Upper lobe of right lung (tissue), 1 donor: ENCODE measurements at places on chromosomes 11 and 22. TPM values are rescaled to one million over a fixed set of nuclear protein-coding genes. Genes with fewer than 3 reads are reported as not detected.

Gene HEPN1
- total RNA-seq = not detected

Gene ZDHHC24
- total RNA-seq = 14.5 TPM

Gene NPTXR
- 6.3 TPM for total RNA-seq

Gene ASPHD2
- 1.2 TPM for total RNA-seq

Gene SIRT3
- total RNA-seq = 15.7 TPM

Gene SERPING1
- 490 TPM for total RNA-seq

Gene FAM180B
- not detected for total RNA-seq

Gene TTC17
- 94.4 TPM for total RNA-seq

- H3K27me3 ChIP-seq = no peaks in the 10 kb centered on the region
Measured at GRCh38 chr22:42693055-42693762, 27.5 kb downstream of the A4GALT start.

- no peak overlapping the region for H3K27ac ChIP-seq
- no peaks in the 10 kb centered on the region for H3K36me3 ChIP-seq
- DNase-seq = no peak
- H3K27me3 ChIP-seq = no peaks in the 10 kb centered on the region
- no peak overlapping the region for H3K4me3 ChIP-seq
- H3K4me1 ChIP-seq = no peaks in the 10 kb centered on the region
Measured at GRCh38 chr11:117435326-117435725, 107.7 kb downstream of the CEP164 start.

DNA sequence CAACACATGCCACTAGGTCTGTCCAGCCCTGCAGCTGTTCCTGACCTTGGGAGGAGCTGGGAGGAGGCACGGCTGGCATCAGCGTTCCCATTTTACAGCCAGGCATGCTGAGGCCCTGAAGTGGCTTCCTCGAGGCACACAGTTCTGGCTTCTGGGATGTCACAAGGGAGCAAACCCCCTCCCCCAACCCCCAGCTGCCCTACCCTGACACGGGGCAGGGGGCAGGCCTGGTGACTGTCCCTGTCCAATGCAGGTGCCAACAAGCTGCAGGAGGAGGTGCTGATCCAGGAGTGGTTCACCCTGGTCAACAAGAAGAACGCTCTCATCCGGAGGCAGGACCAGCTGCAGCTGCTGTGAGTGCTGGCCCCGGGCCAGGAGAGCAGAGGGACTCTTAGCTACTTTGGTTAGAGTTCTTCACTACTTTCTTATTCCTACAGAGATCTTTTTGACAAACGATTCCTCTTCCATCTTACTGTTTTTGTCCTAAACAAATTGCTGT is 5.3 kb downstream of the KCNK7 start:
- H3K4me3 ChIP-seq = no peak overlapping the region
- no peak for DNase-seq
- no peaks in the 10 kb centered on the region for H3K27me3 ChIP-seq

Gene PATE4
- not detected for total RNA-seq

DNA sequence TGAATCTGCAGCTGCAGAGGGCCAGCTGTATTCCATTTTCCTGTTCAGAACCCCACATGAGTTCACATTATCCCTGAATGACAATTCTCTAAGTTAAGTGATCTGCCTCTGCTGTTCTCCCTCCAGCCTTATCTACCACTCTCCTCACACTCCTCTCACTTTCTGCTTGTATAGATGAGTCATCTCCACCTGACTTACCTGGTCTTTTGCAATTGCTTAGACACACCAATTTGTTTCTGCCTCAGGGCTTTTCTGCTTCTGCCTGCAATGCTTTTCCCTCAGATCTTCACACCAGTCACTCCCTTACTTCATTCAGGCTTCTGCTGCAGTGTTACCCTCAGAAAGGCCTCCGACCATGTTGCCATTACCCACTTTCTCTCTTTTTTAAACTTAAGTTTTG is 118.1 kb downstream of the ATM start:
- H3K27ac ChIP-seq = no peak overlapping the region
- no peaks in the 10 kb centered on the region for H3K27me3 ChIP-seq
- no peak for DNase-seq
- H3K4me3 ChIP-seq = no peak overlapping the region
- no peaks in the 10 kb centered on the region for H3K4me1 ChIP-seq
- peaks cover 18% of the 10 kb centered on the region for H3K36me3 ChIP-seq

Gene APOBEC3A
- 9.0 TPM for total RNA-seq

GRCh38 chr11:67288452-67289225 is 464 bp upstream of the ANKRD13D start:
- peak overlapping the region; percentile 85 for H3K4me3 ChIP-seq
- peaks cover 55% of the 10 kb centered on the region for H3K36me3 ChIP-seq
- peaks cover 53% of the 10 kb centered on the region for H3K4me1 ChIP-seq
- H3K27me3 ChIP-seq = no peaks in the 10 kb centered on the region
- peak overlapping the region; percentile 96 for H3K27ac ChIP-seq
- peak; percentile 96 for DNase-seq

- no peaks in the 10 kb centered on the region for H3K36me3 ChIP-seq
- DNase-seq = no peak
- peaks cover 22% of the 10 kb centered on the region for H3K4me1 ChIP-seq
- H3K4me3 ChIP-seq = no peak overlapping the region
Measured at GRCh38 chr11:35363246-35363801, 56.0 kb downstream of the SLC1A2 start.

DNA sequence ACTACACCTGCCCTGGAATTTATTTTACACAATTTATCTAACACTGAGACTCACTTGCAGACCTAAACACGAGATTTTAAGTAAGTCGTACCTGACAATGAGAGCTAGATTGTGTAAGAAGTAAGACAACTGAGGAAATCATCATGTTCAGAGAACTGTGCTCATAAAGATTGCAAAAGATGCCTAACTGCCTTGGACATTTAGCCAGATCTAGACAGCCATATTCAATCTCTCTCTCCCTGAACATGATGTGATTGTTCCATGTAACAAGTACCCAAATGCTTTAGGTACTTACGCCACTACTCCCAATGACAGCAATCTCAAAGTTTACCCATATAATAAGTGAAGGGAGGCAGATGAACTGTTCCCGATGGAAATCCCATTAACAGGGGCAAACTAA is 209.8 kb upstream of the PITPNB start:
- H3K4me3 ChIP-seq = no peak overlapping the region
- no peaks in the 10 kb centered on the region for H3K27me3 ChIP-seq
- no peaks in the 10 kb centered on the region for H3K36me3 ChIP-seq
- peak overlapping the region; percentile 39 for H3K27ac ChIP-seq
- no peaks in the 10 kb centered on the region for H3K4me1 ChIP-seq
- DNase-seq = no peak

GRCh38 chr22:35891442-35891841 is 137.2 kb downstream of the RBFOX2 start:
- H3K4me1 ChIP-seq = peaks cover 7% of the 10 kb centered on the region
- no peaks in the 10 kb centered on the region for H3K36me3 ChIP-seq
- no peak overlapping the region for H3K27ac ChIP-seq
- H3K27me3 ChIP-seq = no peaks in the 10 kb centered on the region
- H3K4me3 ChIP-seq = no peak overlapping the region

Gene FXYD2
- 3.6 TPM for total RNA-seq

Gene OR51B2
- total RNA-seq = not detected

GRCh38 chr11:114182471-114183043 is 113.6 kb upstream of the NNMT start:
- H3K4me3 ChIP-seq = no peak overlapping the region
- H3K4me1 ChIP-seq = peaks cover 60% of the 10 kb centered on the region
- DNase-seq = no peak

Gene SLC22A12
- not detected for total RNA-seq
